Stimulated activated CD8-positive, alpha-beta memory T cell treated with anti-CD3 and anti-CD28 coated beads, Interleukin-12 subunit alpha, Interleukin-12 subunit beta, amount 100 ng/mL, for 4 hours (primary cell): ENCODE measurements at places on chromosomes 5 and 9.

GRCh38 chr5:17928581-17928981 lies 294.3 kb downstream of the TAF11L14 start:
- no peak for DNase-seq

- DNase-seq: no peak
These were observed 211.3 kb upstream of the FBN2 start for GRCh38 chr5:128749136-128749898.

- DNase-seq: no peak
These were observed 52.7 kb downstream of the MSX2 start for GRCh38 chr5:174777111-174777510.

DNA sequence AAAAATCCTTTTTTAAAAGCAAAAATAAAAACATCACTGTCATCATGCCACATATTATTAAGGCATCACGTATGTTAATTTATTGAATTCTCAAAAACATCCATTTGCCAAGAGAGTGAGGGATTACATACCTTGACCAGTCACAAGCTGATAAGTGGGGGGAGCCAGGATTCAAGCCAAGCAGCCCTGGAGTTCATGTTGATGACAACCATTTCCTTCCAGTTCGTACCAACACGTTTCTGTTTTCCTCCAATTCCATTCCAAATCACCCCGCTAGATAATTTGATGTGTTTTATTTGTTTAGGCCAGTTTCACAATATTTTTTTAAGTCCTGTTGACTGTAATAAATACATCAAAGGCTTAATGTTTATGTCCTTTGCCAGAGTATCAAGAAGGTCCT lies 53.0 kb downstream of the SLC1A3 start:
- DNase-seq: no peak

GRCh38 chr9:1320607-1321195 lies 270.5 kb downstream of the DMRT2 start:
- DNase-seq: no peak

- no peak for DNase-seq
These were observed 37.9 kb downstream of the HK3 start for GRCh38 chr5:176861276-176861675.

DNA sequence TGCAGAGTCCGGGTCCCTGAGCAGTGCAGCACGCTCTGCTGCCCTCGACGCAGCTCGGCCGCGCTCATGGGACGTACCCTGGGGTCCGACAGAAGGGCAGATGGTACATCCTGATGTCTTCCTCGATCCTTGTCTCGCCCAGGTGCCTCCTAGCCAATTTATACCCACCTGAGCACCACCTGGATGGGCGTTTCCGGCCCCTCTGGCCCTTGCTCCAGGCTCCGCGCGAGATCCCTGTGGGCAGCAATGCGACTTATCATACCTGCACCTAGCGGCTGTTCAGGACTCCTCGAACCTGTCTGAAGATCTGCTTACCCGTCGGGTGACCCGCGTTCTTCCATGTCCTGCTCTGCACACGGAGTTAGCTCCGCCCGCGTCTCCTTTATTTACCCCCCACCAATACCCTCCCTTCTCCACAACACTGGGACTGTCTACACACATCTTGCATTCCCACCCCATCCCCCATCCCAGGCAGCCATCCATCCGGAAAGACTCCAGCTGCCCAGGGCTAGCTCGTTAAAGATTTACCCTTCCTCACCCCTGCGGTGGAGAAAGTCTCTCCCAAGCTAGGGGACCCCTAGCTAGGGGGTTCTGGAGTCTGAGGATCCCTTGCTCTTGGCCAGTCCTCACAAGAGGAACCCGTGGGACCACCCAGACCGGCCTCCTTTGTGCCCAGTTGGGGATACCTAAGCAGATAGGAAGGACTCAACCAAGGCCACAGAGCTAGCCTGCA lies at the start of gene KIF12:
Gene KIF12 (minus strand): TSS at position 357 of the 733 bp plus-strand sequence. CDS start 16 bp downstream, at position 341.
- no peak for DNase-seq

- DNase-seq: no peak
These were observed 129.9 kb downstream of the BOD1 start for GRCh38 chr5:173486355-173487225.

GRCh38 chr5:62794456-62794855 lies 215.8 kb downstream of the LRRC70 start:
- no peak for DNase-seq

- DNase-seq: no peak
These were observed 72.4 kb upstream of the TLX3 start for GRCh38 chr5:171236651-171237050.

- peak; percentile 26 for DNase-seq
These were observed 13.8 kb downstream of the EXOSC2 start for GRCh38 chr9:130707225-130707976.

DNA sequence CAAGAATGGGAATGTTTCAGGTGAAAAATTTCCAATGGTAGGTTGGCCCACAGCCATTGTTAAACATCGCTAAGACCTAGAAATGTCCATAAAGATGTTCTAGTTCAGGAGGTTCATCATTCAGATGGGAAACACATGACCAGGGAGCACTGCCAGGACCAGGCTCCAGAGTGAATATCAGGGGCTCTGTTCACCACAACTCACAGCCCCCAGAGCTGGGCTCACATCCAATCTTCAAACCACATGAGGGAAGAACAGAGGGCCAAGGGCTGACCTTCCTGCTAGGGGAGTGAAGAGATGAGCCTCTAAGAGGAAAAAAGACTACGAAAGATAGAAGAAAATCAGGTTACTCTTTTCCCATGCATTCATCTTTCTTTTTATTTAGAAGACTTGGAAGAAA lies 205.8 kb downstream of the SEMA5A start:
- DNase-seq: no peak

DNA sequence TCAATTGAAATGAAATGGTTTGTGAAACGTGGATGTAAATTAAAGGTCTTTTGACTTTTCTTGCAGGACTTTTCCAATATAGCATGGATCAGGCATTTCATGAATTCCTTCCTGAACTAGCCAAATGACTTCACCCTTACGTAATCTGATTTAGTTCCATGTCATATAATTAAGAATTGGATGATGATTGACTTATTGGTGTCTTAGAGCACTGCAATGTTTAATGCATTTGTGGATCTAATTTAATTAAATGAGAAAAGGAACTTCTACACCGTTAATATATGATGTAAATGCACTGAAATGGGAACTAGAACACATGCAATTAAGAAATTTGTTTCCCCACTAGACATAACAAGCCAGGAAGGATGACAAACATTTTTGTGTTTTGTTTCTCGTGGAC lies 228.8 kb downstream of the FBXL7 start:
- no peak for DNase-seq

- DNase-seq: no peak
These were observed 113.8 kb downstream of the RAPGEF6 start for GRCh38 chr5:131521252-131521651.

- no peak for DNase-seq
These were observed 214.3 kb downstream of the GNA14 start for GRCh38 chr9:77433675-77434445.

DNA sequence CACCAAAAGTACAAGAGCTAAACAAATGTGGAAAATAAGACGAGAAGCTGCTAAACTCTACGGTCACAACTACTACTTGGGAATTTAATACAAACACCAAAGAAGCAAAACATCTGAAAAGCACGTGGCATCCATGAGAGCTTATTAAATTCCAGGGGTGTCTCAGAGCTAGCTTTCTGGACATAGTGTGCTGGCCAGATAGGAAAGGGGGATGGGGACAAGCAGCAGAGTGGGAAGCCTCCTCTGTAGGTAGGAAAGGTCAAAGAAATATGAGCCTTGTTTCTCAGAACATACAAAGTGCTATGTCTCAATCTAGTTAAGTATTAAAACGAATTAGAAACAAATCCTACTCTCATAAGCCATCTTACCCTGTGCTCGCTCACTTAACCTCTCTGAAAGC lies 51.3 kb upstream of the GOLPH3 start:
- DNase-seq: no peak

- DNase-seq: no peak
These were observed 18.8 kb downstream of the TICAM2 start for GRCh38 chr5:115583474-115583873.

GRCh38 chr9:84404095-84404686 lies 63.6 kb upstream of the SLC28A3 start:
- no peak for DNase-seq

- DNase-seq: peak; percentile 67
These were observed 6.1 kb downstream of the SUSD3 start for GRCh38 chr9:93064392-93065134.

DNA sequence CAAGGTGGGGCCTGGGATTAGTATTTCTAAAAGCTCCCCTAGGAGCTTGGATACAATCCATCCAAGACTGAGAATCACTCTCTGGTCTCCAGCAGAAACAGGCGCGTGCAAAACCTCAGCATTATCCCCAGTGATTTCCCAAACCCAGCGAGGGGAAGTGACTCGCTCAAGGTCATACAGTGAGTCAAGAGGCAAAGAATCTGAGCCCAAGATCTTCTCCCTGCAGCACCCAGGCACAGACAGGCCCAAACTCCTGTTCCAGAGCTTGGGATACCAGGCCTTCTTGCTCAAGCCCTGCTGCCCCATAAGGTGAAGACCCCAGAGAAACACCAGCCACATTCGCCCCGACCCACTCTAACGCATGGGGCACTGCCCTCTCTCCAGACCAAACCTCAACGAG lies 33.2 kb downstream of the SHB start:
- no peak for DNase-seq

- DNase-seq: no peak
These were observed 173.7 kb downstream of the BRINP1 start for GRCh38 chr9:119195521-119195920.

- DNase-seq: no peak
These were observed 243.6 kb downstream of the PBX3 start for GRCh38 chr9:125990793-125991220.

GRCh38 chr9:89558196-89558899 lies 46.5 kb upstream of the GADD45G start:
- no peak for DNase-seq

DNA sequence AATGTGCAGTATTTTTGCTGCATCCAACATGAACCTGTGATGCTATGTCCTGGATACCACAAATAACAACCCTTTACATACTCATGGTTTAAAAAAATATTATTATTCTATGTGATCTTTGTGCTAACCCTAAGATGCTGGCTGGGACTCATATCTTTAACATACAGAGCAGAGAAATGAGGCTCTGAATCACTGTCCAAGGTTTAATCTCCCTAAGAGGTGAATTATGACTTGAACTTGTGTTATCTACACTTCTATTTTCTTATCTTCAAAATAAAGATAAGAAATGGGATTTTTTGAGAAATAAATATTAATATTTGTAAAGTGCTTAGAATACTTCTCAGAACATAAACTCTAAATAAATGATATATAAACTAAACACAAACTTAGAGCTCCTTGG lies 68.8 kb upstream of the GRIA1 start:
- DNase-seq: no peak

GRCh38 chr5:131270809-131271208 lies 7.0 kb downstream of the CDC42SE2 start:
- DNase-seq: no peak

GRCh38 chr9:105880517-105880916 lies 186.2 kb downstream of the TMEM38B start:
- DNase-seq: no peak

DNA sequence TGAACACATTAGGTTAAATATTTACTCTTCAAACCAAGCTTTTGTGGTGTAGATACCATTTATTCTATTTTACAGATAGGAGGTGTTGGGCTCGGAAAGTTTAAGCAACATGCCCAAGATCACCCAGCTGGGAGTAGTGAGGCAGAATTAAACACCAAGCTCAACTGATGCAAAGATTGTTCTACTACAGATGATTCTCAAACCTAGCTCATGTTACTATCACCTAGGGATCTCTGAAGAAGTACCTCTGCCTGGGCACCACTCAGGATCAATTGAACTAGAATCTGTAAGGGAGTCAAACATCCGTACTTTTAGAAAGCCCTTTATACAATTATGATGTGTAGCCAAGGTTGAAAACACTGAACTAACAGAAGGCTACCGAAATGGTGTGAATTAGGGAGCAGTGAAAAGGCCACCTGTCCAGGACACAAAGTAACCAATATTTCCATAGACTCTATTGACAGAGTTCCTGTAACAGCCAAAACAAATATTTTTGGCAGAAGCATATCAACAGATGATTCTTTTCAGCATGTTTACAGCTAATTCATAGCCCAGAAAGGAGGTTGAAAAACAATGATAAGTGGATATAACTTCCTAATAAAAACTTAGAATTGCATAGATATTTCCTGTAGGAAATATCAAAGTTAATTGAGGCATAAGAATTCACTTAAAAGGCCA lies 158.5 kb upstream of the PTGER4 start:
- DNase-seq: no peak

GRCh38 chr9:38081356-38082108 lies 12.5 kb upstream of the SHB start:
- DNase-seq: no peak

- no peak for DNase-seq
These were observed 8.0 kb upstream of the TLR4 start for GRCh38 chr9:117696154-117696553.

DNA sequence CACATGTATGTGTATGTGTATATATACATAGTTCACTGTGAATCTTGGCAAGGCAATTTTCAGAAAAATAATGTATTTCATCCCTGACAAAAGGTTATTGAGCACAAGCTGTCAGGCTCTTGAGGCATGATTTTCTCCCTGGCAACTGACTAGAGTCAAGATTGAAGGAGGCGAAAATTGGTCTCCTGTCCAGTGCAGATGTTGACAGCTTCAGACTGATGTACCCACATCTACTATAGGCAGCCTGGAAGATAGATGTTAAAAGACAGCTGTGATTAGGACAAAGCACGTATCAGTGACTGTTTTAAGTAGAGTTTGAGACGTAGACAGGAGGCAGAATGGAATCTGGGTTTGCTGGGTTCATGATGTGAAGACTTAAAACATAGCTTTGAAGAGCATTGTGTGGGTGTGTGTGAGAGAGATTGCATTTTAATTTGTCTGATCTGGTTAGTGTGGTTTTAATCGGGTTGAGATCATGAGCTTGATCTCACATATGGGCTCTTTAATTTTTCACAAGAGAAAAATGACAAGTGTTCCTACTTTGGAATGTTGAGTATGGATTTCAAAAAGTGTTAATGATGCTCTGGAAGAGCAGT lies 39.1 kb downstream of the CTNNA1 start:
- DNase-seq: no peak

GRCh38 chr5:127886081-127886480 lies 182.9 kb downstream of the CCDC192 start:
- no peak for DNase-seq

DNA sequence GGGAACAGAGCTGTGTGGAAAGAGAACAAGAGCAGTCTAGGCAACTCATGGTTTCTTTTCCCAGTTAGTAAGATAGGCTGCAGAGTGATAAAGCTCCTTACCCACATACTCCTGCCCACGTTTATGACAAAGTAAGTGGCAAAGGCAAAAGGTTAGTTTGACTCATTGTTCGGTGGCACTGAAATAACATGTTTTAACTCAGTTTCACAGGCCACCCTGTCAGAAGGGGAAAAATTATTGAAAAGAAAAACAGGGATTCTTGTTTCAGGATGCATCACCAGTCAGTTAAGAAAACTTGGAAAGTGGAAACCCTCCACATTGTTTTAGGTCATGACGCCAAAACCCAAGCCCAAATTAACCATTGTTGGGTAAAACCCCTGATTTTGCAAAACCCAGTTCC lies 22.3 kb upstream of the DAB2 start:
- no peak for DNase-seq

GRCh38 chr5:173743641-173744343 lies 127.3 kb upstream of the BOD1 start:
- no peak for DNase-seq
